ENCODE measurements at places on chromosomes 6 and 20.

- no peak for DNase-seq
Observed at GRCh38 chr6:3230900-3231246, 3.4 kb upstream of the TUBB2B start.

- no peak for DNase-seq
Observed at GRCh38 chr20:52275181-52275691, 83.7 kb upstream of the ZFP64 start.

- DNase-seq, result no peak
Observed at GRCh38 chr6:7134999-7135745, 27.4 kb downstream of the RREB1 start.

DNA sequence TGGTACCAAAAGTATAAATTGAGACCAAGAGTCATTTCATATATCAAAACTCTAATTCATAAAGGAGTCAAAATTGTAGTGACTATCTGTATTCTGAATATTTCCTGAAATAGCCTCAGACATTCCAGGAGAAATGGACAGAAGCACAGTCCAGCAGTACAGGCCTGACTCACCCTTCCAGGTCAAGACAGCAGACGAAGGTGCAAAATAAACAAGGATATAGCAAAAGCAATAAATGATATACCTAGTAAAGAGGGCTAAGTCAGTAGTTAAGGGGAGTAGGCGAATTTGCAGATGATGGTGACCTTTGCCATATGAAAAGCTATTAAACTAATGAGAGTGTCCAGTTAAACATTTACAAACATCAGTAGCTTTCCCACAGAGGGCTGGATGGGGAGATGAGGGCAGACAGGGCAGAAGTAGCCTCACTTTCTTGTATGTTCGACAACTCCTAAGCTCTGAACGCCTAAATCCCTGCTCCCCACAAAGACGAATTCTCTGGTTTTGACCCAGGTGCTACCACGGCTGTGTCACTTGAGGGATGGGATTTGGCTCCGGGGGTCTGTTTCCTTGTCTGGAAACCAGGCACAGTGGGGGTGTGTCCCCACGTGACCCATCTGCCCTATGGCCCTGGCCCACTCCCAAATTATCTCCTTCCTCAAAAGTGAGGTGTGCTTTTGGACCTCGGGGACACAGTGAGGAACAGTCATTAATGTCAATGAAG lies 3.6 kb upstream of the SLC52A3 start:
- DNase-seq, result no peak

DNA sequence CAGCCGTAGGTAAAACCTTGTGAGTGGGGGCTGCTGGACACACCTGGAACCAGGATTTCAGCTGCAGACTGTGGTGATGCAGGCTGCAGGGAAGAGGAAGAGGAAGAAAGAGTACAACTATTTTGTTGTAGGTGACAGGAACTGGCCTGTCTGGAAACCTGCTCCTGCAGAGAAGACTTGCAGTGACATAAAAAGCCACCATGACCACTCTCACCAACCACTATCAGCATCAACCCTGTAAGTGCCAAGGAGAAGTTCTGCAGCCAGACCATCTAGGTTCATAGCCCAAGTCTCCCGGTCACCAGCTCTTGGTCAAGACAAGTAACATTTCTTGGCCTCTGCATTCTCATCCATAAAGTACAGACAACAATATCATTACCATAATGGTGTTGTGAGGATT lies 91.2 kb downstream of the PREX1 start:
- DNase-seq, result no peak

DNA sequence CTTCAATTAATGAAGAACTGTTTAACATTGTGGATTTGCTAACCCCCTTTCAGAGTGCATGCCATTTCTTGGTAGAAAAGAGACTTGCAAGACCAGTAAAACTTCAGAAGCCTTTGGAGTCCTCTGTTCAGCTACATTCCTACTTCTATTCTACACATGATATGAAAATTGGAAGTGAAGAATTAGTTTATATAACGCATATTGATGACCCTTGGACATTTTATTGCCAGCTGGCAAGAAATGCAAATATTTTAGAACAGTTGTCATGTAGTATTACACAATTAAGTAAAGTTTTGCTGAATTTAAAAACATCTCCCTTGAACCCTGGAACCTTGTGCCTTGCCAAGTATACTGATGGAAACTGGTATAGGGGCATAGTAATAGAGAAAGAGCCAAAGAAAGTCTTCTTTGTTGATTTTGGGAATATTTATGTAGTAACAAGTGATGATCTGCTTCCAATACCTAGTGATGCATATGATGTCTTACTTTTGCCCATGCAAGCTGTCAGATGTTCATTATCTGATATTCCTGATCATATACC lies 3.3 kb downstream of the TDRD6 start:
- no peak for DNase-seq

GRCh38 chr20:20505554-20505953 lies 137.7 kb downstream of the INSM1 start:
- no peak for DNase-seq

Data from stimulated activated CD4-positive, alpha-beta T cell treated with anti-CD3 and anti-CD28 coated beads, Interleukin-4, amount 100 ng/mL, for 48 hours (primary cell).